ENCODE measurements at places on chromosomes 13 and 19. TPM values are rescaled to one million over a fixed set of nuclear protein-coding genes. Genes with fewer than 3 reads are reported as not detected.

- DNase-seq: no peak
Observed at GRCh38 chr19:51331193-51331592, 10.7 kb downstream of the VSIG10L start.

DNA sequence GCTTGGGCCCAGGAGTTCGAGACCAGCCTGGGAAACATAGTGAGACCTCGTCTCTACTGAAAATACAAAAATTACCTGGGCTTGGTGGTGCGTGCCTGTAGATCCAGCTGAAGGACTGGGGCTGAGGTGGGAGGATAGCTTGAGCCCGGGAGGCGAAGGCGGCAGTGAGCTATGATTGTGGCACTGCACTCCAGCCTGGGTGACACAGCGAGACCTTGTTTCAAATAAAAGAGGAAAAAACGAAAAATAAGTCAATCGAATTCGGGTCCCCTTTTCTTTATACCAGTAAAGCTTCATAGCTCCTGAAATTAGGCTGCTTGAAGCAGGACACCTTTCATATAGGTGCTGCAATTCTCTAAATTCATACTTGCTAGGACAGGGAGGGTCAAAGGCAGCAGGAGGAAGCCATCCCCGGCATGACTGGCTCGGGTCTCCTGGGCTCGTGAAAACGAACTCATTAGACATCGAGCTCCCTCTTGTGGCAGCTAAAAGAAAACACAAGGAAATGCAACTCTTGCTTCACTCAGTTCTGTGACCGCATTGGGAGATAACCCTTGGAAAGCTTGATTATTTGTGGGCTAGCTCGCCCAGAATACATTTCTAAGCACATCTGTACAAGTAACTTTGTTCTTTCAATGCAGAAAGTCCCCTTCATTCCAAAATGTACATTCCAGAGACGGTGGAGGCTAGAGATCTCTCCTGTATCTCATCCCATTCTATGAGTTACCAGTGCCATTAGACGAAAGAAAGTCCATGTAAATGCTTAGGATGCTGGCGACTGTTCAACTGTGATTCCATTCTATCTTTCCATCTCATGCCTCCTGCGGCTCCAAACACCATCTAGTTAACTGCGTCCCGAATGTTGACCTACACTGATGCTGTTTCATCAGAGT lies 16.8 kb downstream of the FPR2 start:
- peak; percentile 70 for DNase-seq

- peak; percentile 32 for DNase-seq
Observed at GRCh38 chr13:45851171-45851921, at the start of gene SIAH3. Gene SIAH3, minus strand, starts transcription at chr13:45851753. Its CDS starts 124 bp downstream, at chr13:45851629.

GRCh38 chr19:6429419-6430221 lies 3.9 kb downstream of the SLC25A41 start:
- no peak for DNase-seq

- no peak for DNase-seq
Observed at GRCh38 chr13:34241332-34241731, 423.4 kb downstream of the RFC3 start.

DNA sequence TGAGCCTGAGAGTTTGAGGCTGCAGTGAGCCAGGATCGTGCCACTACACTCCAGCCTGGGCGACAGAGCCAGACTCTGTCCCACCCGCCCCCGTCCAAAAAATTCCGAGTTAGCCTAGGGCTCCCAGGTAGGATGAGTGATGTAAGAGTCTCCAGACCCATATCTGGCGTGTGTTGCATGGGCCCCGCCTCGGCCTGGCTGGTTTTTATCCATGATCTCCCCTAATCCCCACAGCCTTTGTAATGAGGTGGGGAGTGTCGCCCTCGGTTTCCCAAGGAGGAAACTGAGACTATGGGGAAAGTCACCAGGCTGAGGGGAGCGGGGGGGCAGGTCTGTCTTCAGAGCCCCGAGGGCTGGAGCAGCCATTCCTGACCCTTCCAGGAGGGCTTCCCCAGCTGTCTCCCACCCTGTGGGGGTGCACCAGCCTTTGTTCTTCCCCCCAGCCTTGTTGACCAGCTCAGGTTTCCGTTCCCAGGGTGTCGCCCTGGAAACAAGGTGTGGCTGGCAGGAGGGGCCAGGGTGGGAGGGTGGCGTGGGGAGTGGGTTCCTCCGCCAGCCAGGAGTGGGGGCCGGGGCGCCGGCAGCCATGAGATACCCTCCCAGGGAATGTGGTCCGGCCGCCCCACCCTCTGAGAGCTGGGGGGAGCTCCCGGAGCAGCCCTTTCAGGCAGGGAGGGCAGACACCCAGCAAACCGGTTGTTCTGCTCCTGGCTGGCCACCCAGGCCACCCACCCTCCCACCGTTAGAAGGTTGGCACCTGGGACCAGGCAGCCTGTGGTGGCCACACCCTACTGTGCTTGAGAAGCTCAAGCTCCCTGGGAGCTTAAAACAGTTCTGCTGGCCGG lies 11.5 kb downstream of the MYH14 start:
- peak; percentile 29 for DNase-seq

The CEACAM8 gene
- total RNA-seq: not detected
